ENCODE measurements at places on chromosomes 5 and 9.
A peak's percentile ranks its signal among the peaks of the same experiment; 100 is the strongest.

GRCh38 chr5:180375955-180376354, 22.8 kb upstream of the GFPT2 start:
- no peak for DNase-seq

DNA sequence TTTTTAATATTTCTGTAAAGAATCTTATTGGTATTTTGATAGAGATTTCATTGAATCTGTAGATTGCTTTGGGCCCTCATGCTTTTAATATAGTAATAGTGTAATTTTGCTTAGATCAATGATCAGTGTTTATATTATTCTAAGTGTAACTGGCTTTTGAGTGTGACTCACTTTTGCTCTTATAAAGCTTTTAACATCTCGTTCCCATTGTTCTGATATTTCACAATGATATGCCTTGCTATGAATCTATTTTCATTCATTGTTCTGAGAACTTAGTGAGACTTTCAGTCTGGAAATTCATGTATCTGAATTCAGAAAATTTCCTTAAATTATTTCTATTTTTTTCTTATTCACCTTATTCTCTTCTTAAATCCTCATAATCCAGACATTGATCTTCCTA, 13.5 kb upstream of the MAMDC2 start:
- DNase-seq = no peak

DNA sequence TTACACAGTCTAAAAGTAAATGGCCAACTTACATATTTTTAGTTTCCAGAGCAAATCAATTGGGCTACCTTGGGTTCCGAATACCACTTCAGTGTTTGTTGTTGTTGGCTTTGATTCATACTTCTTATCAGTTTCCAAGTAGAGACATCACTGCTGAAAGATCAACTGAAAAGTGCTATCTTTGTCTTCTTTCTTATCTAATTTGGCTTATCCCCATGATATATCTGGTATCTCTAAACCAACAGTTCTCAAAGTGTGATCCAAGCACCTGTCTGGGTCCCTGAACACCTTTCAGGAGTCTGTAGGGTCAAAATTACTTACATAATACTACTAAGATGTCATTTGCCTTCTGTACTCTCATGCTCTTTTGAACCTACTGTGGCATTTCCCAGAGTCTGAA, 200.0 kb downstream of the PARP8 start:
- no peak for DNase-seq

GRCh38 chr5:43309637-43310036, 3.6 kb downstream of the HMGCS1 start:
- no peak for DNase-seq

DNA sequence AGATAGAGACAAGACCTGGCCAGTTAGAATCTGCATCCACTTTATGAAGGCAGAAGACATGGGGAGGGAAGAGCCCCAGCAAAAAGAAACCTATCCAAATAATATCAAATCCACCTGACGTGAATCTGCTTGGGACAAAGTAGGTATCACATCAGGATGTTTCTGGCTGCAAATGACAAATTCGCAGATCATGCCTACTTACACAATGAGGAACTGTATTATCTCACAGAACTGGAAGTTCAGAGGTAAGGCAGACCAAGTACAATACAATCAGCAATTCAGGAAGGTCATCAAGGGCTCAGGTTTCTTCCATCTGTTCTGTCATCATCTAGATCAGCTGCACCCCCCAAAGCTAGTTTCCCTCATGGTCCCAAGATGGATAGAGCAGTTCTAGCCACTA, 13.2 kb upstream of the NR4A3 start:
- no peak for DNase-seq

DNA sequence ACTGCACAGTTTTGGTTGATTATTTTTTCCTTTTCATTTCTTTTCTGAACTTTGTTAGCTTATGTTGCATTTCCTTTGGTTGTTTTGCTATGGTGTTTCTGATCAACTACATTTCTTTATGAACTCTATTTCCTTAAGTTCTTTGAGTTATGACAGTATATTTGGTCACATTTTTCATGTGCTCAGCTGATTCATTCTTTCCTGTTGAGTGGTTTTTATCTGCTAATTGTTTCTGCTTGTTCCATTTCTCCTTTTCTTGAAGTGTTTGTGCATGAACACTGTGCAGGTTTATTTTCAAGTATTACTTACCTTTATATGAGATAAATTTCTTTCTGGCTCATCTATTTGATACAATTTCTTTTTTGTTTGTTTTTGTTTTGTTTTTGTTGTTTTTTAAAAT, 50.9 kb upstream of the MACIR start:
- peak; percentile 20 for DNase-seq

- no peak for DNase-seq
These were observed 29.9 kb upstream of the DMRTA1 start for GRCh38 chr9:22416692-22417060.
